ENCODE measurements at places on chromosomes 4 and X.

DNA sequence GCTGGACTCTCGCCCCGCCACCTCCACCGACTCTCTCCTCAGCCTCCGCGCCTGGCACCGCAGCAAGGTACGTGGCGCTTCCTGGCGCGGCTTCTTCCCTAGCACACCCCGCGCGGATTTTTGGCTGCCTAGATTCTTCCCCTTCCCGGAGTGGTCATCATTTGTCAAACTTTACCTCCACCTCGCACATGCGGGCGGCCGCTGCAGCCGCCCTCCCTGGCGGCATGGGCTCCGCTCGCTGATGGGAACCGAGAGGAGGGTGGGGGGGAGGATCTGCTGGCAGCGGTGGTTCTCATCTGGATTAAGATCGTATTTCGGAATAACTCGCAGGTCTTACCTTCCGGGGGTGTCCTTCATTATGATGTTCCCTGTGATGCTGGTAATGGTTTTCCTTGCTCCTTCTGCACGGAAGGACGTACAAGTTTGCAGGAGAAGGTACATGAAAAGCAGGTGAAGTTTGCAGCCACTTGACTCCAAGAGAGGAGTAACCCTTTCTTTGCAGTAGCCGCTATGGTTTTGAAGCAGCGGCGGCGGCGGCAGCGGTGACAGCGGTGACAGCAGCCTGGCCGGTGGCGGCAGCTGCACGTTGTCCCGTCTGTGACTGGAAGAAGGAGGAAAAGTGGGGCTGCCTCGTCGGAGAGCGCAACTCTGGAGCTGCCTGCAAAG, 2183.9 kb upstream of the TENM3 start:
- peak; percentile 8 for DNase-seq

DNA sequence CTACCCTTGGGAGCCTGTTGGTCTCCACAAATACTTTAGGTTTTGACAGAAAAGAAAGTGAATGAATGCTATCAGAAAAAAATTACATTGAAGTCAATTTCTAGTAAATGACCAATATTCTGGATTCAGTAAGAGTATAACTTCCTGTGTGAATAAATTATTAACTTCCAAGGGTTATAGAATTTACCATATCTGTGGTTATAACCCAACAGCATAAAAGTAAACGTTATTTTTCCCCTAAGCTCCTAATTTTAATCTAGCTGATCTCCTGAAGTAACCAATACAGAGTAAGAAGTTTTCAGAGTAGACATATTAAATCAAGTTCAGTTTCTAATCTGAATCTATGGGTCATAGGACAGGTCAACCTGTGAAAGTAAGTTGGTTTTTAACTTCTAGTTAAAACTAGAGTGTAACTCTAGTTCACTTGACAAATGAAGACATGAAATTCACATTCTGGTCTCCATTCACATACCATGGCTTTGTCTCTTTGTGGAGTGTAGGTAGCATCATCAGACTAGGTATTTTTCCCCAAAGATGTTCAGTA, 22.8 kb downstream of the DTHD1 start:
- DNase-seq = no peak

GRCh38 chr4:88858752-88859151, 161.1 kb upstream of the NAP1L5 start:
- no peak for DNase-seq

DNA sequence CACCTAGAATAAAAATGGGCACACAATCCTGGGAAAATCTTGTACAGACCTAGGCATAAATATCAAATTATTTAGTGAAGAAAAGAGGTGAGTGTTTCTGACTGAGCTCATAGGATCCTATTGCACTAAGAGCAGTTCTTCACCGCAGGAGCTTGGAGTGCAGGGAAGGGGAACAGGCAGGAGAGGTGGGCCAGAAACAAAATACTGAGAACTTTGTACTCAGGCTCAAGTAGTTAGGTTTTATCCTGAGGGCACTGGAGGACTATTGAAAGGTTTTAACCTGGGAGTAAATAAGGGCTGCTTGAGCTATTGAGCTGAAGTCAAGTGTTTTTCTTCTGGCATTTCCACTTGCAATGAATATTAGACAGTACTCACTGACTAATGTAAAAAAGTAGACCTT, 12.2 kb downstream of the EPHA5 start:
- DNase-seq = no peak

DNA sequence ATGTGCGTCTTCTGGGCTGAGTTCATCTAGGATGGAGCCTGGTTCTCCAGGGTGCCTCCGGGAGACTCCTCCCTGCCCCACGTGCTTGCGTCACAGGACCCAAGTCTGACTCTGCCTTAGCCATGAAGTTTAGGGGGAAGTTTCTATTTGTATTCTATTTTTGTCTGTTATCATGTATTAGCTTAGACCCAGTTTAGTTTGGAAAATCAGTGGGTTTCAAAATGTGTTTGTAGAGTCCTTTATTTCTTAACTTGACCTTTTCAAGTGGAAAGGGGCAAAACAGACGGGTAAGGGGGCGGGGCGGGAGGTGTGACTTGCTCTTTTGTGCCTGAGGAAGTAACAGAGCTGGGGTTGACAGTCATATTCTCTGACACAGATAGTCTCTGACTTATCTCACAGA, 86.0 kb downstream of the HTT start:
- DNase-seq = no peak

DNA sequence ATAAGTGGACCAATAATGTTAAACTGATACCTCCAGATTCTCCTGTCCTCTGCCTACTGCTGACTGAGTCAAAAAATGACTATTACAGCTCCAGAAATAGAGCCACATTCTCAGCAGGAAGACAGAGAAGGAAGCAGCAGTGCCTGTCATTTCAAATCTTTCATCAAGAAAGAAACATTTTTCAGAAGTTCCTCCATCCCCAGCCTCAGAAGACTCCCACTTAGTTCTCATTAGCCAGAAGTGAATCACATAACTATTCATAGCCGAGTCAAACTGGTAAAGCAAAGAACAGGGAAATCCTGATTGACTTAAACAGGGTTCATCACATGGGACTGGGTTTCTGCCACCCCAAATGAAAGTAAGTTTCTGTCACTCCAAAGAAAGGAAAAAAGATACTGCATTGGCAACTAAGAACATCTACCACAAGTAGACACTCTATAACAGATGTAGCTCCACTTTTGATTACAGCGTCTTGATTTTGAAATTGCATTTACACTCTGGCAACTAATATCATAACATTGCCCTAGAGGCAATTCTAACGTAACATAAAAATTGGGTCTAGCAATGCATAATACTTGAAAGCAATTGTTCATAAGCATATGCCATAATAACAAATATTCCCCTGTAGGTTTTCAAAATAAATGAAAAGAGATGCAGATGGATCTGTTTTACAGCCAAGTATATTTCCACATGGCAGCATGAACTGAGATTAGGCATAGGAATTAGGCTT, 599.8 kb downstream of the GALNTL6 start:
- DNase-seq = no peak

GRCh38 chrX:143787341-143787740, 66.8 kb upstream of the SPANXN2 start:
- no peak for DNase-seq

DNA sequence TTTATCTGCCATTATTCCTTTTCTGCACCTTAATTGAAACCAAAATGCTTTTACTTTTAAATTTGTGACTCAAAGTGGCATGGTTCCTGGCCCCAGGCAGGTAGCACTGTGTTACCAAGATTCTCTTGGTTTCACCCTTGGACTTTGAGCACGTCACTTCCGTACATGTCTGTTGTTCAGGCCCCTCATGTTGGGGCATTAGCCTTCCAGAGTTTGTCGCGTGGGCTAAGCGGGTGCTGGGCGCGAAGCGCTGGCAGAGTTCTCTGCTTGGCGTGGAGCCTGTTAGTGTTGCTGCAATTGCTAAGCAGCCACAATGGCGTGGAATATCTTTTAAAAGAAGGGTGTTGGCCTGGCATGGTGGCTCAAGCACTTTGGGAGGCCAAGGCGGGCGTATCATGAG, 14.0 kb upstream of the TADA2B start:
- no peak for DNase-seq

DNA sequence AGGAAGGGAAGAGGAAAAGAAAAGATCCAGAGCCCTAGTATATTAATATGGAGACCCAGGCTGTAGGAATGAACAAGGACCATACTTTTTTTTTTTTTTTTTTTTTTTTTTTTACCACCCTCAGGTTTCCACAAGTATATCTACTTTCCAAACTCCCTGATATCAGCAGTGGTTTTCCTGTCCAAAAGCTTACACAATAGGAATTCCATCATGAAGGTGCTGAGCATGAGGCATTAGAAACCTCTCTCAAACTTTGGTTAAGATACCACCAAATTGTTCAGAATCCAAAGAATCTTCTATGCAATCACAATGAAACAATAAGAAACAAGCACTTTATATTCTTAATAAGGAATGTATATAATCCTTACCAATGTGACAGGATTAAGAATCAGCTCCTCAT, 26.5 kb downstream of the RPS6KA3 start:
- DNase-seq = no peak

DNA sequence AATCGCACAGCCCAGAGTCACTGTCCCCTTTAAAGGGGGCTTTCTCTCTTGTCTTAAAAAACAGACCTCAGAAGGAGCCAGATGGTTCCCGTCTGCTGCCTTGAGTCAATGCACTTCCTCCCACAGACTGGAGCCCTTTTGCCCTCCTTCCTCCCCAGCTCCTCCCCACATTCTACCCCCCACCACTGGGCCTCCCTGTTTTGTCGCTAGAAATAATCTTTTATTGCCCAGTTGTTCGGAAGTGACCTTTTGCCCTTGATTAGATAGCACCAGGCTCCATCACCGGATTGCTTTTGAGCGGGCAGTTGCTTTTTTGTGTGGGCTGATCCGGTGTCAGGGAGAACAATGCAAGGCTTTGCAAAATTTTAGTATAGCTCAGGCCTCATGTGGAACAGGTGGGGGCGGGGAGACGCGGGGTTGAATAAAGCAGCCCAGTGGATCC, 47.7 kb downstream of the SPRY1 start:
- peak; percentile 41 for DNase-seq

DNA sequence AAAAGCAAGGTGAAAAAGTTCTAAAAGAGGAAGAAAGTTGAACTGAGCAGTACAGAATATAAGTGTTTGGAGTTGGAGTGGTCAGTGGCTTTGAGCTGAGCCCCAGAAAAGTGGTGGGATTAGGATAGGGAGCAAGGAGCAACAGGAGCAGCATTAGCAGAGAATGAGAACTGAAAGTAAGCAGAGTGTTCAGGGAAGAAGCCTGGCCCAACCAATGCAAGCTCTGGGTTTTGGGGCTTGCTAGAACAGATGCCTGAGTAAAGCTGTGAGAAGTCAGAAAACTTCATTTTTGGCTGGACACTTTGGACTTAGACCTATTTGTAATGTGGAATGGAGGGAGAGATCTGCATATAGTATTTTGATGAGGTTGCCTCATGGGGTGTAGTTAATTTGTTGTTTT, 17.8 kb downstream of the JADE1 start:
- DNase-seq = no peak

GRCh38 chrX:9927698-9928482, 39.3 kb upstream of the CLDN34 start:
- no peak for DNase-seq

- no peak for DNase-seq
Measured at GRCh38 chr4:17701138-17701839, 80.1 kb downstream of the FAM184B start.

DNA sequence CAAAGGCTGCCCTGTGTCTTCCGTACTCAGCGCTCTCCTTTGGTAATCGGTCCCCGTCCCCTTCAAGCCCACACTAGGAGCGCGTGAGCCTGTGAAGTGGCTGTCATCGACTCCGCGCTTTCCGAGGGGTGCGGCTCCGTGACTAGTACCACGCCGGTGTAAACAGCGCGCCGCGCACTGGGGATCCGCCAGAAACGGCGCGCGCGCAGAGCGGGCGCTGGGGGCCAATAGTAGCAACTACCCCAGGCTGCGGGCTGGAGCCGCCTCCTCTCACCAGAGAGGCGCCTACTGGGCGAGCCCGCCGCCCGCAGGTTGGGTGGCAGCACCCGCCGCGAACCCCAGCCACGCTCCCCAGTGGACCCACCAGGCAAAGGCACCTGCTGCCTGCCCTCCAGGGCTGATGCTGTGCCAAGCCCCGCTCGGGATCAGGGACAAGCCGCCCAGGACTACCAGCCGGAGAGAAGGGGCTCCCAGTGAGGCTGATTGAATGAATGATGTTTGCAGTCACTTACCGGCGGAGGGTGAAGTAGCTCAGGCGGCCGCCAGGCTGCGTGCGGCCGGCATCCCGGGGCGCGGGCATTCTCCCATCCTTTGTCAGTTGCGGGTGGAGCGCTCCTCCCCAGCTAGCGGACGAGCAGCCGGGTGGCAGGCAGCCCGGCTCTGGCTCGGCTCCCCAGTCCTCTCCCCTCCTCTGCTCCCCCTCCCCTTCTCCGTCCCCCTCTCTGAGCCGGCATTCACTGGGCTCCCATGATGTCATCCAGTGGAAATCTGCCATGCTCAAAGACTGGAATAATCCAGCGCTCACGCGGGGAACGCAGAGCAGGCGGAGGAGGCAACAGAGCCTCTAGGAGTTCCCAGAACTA, 370.3 kb upstream of the SMIM31 start:
- DNase-seq = peak; percentile 21

DNA sequence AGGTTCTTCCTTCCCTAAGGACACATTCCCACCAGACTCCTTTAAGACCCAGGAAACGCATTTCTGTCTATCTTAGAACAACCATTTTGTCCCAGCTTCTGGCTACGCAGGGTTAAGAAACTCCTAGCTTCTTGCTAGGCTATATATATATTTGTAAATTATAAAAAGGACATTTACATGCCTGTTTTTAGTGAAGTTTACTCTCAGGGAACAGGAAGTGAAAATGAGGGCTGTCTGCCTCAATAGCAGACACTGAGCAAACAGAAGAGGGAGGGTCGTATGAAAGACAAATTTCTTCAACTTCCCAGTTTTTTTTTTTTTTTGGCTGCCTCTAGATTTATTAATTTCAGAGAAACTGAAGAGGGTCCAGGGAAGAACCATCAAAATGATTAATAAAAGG, 9.3 kb upstream of the FRMPD3 start:
- no peak for DNase-seq

DNA sequence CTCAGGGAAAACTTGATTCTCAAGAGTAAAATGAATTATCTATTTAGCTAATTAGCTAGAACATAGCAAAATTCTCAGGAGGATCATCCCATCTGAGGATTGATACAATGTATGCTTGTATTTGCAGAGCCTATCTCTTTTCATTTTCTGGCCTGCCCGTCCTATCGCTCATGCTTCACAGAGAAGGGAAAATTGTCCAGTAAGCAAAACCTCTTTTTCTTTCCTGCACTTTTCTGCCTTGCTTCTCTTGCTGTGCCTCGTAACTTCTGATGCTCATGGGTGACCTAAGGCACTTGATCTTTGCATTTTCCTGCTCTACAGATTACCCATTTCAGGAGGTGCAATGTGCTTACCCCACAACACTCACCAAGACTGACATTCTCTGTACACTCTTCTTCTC, 88.1 kb downstream of the GBA3 start:
- no peak for DNase-seq

GRCh38 chrX:20311505-20311904, 44.8 kb upstream of the RPS6KA3 start:
- DNase-seq = no peak

DNA sequence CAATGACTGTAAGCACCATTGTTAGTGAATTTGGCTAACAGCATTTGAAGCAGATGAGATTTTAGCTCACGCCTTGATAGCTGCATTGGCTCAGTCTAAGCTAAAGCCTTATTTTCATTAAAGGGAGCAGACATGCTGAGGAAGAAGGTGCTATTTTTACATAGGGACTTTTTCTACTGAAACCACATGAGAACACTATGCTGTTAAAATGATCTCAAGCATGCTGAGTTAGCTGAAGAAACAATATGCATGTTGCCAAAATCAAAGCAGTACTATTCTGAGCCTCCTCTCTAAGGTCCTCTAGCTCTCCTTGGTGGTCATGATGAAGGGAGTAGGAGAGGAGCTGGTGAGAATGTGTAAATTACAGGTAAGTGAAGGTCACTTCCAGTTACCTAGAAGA, 134.4 kb upstream of the JADE1 start:
- DNase-seq = no peak

Data from activated CD4-positive, alpha-beta T cell treated with anti-CD3 and anti-CD28 coated beads for 48 hours (primary cell).